Cortex of kidney (tissue), 1 donor: ENCODE measurements at places on chromosomes 16 and 17.

GRCh38 chr17:70407506-70407905 is 238.2 kb downstream of the KCNJ2 start:
- DNase-seq, result no peak

DNA sequence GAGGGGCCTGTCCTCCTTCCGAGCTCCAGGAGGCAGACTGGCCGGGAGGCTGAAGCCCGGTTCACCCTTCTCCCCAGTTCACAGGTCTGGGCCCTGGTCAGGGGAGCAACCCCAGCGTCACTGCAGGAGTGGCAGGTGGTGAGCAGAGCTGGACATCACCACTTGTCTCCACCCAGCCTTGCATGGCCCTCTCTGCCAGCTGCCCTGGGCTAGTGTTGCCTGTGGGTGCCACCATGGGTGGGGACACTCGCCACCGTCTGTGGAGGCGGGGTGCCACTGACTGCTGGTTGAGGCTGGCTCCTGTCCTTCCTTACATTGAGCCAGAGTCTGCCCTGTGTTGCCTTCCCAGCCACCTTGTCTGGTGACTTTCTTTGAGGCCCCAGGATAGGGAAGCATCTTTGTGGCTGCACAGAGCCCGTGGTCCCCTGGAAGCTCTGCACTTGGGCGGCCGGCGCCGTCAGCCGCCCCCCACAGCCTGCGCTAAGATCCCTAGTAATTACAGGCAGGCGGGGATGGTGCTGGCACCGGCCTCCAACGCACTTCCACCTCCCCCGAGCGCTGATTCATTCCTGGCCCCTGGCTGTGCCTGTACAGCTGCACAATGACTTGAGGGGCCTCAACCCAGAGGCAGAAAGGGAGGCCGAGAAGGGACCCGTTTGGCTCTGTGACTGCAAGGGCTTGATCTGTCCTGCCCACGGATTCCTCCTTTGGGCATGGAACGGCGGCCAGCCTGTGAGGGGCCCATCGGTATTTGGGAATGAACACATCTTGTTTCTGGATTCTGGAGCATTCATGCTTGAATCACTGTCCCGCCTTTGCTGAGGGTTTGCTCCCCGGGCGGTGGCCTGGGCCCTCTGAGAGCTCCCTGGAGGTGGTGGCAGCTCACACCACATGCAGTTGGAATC is 5.2 kb downstream of the BAIAP2 start:
- no peak for DNase-seq

GRCh38 chr17:59331929-59332748 is 684 bp downstream of the YPEL2 start:
- DNase-seq, result no peak

DNA sequence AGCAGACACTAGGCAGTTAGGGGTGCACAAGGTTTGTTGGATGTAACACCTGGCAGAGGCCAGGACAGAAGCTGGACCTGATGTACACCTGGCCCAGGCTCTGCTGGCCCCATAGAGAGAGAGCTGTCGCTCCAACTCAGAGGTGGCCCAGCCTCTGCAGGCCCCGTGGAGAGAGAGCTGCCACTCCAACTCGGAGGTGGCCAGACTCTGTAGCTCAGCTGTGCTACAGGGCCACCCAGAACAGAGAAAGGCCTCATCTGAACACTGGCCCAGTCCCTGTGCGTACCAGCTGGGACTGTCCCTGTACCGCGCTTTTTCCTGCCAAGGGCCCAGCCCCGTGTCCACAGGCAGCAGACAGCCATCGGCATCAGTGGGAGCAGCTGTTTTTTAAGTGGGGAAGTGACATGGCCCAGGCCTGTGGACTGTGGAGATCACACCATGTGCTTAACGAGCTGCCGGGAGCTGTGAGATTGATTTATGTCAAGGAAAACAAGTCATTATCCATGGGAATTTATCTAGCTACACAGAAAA is 176.4 kb upstream of the CHMP6 start:
- DNase-seq, result no peak

GRCh38 chr16:77165006-77165405 is 26.0 kb upstream of the MON1B start:
- no peak for DNase-seq

DNA sequence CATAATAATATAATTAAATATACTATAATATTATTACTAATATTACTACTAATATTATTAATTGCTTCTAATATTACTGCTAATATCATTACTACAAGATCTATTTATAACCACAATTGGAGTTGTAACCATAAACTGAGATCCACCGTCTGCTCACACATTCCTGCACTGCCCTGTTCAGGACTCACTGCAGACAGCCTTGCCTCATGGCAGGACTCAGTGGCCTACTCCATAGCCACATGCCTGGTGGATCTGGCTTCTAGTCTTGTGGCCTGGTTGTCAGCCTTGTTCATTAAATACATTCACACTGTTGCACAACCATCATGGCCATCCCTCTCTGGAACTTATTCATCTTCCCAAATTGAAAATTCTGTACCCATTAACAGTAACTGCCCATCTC is 48.0 kb downstream of the SRL start:
- DNase-seq, result no peak

- DNase-seq, result no peak
Measured at GRCh38 chr17:76547183-76547641, 7.4 kb downstream of the PRCD start.

GRCh38 chr17:49730785-49731434 is 23.1 kb upstream of the SLC35B1 start:
- DNase-seq, result no peak

GRCh38 chr17:32697728-32698625 is 178.9 kb downstream of the MYO1D start:
- DNase-seq, result no peak

DNA sequence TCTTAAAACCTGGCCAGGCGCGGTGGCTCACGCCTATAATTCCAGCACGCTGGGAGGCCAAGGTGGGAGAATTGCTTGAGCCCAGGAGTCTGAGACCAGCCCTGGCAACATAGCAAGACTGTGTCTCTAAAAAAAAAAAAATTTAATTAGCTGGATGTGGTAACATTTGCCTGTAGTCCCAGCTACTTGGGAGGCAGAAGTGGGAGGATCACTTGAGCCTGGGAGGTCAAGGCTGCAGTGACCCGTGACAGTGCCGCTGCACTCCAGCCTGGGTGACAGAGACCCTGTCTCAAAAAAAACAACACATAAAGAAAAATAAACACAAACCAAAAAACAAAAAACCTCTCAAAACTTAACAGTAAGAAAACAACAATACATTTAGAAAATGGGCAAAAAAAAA is 106.3 kb downstream of the SMG6 start:
- DNase-seq, result no peak

GRCh38 chr17:80936218-80936617 is 55.4 kb upstream of the CHMP6 start:
- DNase-seq, result no peak

- DNase-seq, result no peak
Measured at GRCh38 chr17:63476854-63477479, at the start of gene ACE. Gene ACE (plus strand): TSS chr17:63477061. CDS start chr17:63477095, 34 bp downstream.

DNA sequence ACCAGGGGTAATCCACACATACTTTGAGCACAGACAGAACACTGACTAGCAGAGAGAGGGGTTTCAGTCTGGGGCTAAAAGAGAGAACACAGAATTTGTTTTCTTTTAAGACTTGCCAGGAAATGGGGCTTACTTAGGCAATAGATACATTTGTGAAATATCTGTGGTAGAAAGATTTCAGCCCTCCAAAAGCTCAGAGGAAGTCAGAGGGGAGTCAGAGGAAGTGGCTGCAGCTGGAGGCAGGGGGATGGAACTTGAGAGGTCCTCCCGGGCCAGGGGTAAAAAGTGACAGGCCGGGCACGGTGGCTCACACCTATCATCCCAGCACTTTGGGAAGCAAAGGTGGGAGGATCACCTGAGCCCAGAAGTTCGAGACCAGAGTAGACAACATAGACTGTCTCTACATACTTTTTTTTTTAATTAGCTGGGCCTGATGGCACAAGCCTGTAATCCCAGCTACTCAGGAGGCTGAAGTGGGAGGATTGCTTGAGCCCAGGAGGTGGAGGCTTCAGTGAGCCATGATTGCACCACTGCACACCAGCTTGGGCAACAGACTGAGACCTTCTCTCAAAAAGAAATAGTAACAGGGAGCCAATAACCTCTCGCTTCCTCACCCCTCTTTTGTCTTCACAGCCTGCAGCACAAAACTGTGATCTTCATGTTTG is 49.9 kb downstream of the NLRC5 start:
- no peak for DNase-seq

DNA sequence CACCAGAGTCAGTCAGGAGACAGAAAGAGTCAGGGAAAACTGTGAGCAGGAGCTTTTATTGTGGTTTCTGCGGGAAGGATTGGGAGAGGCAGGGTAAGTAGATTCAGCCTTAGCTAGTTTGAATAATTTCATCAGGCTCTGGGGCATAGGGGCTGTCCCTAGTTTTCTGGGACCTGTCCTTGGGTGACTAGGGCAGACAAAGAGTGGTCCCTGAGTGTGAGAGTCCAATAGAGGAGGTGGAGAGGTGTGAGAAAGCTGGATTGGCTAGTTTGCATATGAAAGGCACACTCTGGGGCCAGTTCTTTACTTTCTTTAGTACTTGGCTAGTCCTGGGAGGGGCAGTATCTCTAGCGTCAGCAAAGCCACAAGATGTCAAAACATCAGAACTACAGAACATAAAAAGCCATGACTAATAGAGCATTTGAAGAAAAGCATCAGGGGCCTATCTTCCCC is 255.6 kb downstream of the HS3ST3A1 start:
- DNase-seq, result no peak

GRCh38 chr17:77256710-77257109 is 115.9 kb downstream of the SEC14L1 start:
- DNase-seq, result no peak

DNA sequence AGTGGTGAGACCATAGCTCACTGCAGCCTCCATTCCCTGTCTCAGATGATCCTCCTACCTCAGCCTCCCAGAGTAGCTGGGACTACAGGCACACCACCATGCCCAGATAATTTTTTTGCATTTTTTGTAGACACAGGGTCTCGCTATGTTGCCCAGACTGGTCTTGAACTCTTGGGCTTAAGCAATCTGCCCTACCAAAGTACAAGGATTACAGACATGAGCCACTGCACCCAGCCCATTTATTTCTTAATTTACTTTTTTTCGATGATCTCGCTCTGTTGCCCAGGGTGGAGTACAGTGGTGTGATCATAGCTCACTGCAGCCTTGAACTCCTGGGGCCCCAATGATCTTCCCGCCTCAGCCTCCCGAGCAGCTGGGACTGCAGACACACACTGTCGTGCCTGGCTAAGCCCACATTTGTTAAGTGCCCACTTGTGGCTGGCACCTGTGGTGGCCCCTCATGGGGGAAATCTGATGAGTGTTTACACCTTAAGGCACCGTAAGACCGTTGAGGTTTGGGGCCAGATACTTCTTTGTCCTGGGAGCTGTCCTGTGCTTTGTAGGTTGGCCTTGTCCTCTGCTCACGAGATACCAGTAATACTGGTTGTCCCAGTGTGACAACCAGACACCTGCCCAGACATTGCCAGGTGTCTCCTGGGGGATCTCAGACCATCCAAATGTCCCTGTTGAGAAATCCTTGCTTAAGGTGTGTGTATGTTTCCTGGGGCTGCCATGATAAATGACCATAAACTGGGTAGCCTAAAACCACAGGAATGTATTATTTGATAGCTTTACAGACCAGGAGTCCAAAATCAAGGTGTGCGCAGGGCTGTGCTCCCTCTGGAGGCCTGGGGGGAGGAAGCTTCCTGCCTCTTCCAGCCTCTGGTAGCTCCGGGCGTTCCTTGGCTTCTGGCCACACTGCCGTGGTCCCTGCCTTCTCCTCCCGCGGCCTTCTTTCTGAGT is 141.4 kb upstream of the GSE1 start:
- DNase-seq, result no peak

GRCh38 chr17:72425133-72425793 is 304.4 kb downstream of the SOX9 start:
- no peak for DNase-seq

GRCh38 chr16:15610369-15610871 is 32.5 kb downstream of the MARF1 start:
- no peak for DNase-seq

DNA sequence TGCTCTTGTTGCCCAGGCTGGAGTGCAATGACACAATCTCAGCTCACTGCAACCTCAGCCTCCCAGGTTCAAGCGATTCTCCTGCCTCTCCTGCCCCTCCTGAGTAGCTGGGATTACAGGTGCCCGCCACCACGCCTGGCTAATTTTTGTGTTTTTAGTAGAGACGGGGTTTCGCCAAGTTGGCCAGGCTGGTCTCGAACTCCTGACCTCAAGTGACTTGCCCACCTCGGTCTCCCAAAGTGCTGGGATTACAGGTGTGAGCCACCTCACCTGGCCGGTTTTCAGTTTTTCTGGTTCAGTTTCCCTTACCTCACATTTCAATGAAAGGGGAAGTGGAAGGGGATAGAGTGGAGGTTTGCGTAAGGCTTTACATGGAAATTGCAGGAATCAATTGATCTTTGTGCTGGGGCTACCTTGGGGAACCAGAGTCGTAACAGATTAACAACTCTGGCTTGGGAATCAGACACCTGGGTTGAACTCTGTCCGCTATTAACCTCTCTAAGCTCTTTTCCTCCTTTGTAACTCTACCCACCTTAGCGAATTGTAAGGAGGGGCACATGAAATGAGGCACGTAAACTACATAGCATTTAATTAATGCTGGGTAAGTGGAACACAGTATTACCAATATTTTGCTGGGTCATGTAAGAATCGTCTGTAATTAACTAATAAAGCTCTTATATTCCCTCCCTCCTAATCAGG is 3.2 kb downstream of the MPV17L start:
- DNase-seq, result no peak

DNA sequence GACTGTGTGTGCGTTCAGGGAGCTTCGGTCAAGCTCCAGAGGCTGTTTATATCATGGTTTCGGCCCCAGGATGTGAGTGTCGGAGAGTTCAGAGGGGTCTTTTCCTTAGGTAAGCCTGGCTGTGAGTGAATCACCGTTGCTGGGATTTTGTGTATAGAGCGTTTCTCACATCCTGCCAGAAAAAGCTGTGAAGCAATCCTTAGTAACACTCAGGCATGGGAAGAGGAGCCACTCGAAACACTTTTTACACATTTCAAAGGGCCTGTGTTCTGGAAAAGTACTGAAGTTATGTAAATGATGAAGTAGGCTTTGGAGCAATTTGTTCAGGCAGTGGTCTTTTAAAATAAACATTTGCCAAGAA is 662 bp downstream of the PGS1 start:
- DNase-seq, result no peak

DNA sequence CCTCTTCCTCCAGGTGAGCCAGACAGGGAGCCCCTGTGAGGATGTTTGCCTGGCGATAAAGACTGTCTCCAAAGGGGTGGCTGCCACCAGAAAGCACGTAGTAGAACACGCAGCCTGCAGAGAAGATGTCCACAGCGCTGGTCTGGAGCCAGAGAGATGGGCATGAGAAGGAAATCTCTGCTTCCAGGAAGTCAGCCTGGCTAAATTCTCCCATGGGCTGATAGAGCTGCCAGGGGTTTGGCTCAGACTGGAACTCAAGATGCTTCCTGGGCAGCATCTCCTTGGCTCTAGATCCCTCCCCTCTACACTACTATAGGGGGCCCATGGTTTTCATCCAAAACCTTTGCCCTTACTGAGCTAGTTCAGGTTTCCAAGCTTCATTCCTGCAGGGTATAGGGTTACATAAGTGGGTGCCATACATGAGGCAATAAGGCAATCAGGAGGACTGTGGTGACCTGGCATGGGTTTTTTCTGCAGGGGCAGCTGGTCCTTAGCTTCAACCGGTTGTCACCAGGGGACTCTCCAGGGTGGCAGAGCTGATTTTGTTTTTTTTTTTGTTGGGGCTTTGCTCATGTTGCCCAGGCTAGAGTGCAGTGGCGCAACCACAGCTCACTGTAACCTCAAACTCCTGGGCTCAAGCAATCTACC is 13.6 kb downstream of the PLK1 start:
- no peak for DNase-seq

- no peak for DNase-seq
Measured at GRCh38 chr16:57475711-57476339, 10.5 kb downstream of the DOK4 start.
